ENCODE measurements at places on chromosomes 2 and 18. TPM values are rescaled to one million over a fixed set of nuclear protein-coding genes. Genes with fewer than 3 reads are reported as not detected.

HOXD12 gene
- not detected for total RNA-seq

STPG4 gene
- total RNA-seq = not detected

VAPA gene
- total RNA-seq = 186 TPM

HAAO gene
- total RNA-seq = 2.7 TPM

DNA sequence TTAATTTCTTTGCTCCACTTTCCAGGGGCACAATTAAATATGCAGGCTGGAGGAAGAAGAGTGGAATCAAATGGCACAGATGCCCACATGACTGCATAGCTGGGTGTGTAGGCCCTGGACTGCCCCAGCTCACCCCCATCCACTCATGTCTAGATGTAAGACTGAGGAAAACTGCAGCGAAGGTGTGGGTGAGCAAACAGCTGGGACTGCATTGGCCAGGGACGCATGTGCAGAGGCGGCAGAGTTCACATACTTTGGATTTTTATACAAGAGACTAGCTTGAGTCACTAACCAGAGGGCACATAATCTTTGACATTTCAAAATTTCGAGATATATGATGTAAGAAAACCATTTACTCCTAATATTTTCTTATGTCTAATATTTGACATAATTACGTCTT is 60.1 kb downstream of the SPIRE1 start:
- H3K27me3 ChIP-seq = no peaks in the 10 kb centered on the region
- H3K4me1 ChIP-seq = peaks cover 15% of the 10 kb centered on the region
- H3K36me3 ChIP-seq = no peaks in the 10 kb centered on the region
- H3K27ac ChIP-seq = peak overlapping the region; percentile 15
- peak; percentile 34 for DNase-seq

DNA sequence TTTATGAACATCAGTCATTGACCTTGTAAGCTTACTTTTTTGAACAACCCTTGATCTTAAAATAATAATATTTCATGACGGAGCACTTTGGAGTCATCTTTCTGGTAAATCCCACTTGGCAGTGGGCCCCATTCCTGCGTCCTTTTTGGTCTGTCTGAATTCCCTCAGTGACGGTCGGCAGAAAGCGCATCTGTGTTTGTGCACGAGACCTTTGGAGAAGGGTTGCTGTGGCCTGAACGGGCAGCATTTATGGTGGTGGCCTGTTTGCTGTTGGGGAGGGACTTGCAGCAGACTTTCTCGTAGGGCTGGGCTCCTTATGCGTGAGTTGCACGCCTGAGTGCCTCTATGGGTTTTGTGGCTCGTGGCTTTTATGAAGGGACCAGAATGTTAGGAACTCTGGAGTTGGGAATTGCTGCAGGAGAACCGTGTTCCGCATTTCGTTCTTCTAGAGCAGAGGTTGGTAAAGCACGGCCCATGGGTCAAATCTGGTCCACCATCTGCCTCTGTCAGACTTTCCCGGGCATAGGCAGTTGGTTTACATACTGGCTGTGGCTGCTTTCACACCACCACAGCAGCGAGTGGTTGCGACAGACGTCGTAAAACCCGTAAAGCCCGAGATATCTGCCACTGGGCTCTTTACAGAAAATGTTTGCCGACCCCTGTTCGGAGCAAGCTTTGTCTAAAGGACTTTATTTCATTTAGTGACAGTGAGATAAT is 30.8 kb downstream of the LPIN1 start:
- no peak overlapping the region for H3K4me3 ChIP-seq
- H3K36me3 ChIP-seq = peaks cover 70% of the 10 kb centered on the region
- peak; percentile 13 for DNase-seq
- peaks cover 17% of the 10 kb centered on the region for H3K4me1 ChIP-seq
- no peak overlapping the region for H3K27ac ChIP-seq
- H3K27me3 ChIP-seq = no peaks in the 10 kb centered on the region

DNA sequence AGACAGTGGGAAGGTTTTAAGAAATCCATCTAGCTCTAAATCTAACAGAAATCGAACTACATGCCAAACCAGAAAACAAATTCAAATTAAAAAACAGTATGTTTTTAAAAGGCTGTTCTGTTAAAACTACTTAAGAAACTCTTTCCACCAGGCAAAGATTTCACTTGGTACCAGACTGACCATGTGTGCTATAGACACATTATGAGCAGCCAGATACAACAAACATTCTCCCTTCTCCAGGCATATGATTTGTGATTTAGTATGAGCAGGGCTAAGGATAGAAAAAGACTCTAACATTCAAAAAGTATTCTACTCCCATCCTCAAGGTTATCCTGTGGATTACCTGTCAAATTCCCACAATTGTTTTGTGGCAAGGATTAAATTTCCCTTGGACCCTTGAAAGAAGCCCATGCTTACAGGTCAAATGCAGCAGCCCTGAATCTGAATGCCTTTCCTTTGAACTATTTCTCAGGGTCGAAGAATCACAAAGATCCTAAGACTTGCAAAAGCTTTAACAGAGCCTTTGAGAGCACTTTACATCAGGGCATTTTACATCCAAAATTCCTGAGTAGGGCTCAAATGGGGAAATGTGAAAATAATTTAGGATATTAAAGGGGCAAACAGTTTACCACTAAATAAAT is 42.5 kb upstream of the TTC32 start:
- H3K36me3 ChIP-seq = peaks cover 22% of the 10 kb centered on the region
- H3K27ac ChIP-seq = no peak overlapping the region
- peaks cover 6% of the 10 kb centered on the region for H3K4me1 ChIP-seq
- no peak overlapping the region for H3K4me3 ChIP-seq
- DNase-seq = no peak
- no peaks in the 10 kb centered on the region for H3K27me3 ChIP-seq

- DNase-seq = no peak
- H3K4me3 ChIP-seq = no peak overlapping the region
- no peaks in the 10 kb centered on the region for H3K36me3 ChIP-seq
- no peaks in the 10 kb centered on the region for H3K27me3 ChIP-seq
- no peak overlapping the region for H3K27ac ChIP-seq
These were observed 80.6 kb upstream of the DOCK10 start for GRCh38 chr2:225122583-225123486.

DNA sequence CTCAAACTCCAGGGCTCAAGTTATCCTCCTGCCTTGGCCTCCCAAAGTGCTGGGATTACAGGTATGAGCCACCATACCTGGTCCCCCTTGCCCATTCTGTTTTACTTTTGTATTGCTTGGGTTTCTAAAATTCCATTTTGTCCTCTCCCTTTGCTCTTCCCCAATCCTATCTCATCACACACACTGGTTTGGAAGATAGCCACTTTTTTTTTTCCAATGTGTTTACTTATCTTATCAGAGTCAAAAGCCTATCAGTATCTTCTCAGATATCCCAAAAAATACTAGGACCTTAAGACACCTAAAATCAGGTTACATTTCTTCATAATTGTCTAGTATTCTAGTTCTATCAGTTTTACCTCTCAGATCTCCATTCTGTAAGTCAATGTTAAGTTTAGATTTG is 56.1 kb downstream of the MSH2 start:
- no peak for DNase-seq
- H3K27me3 ChIP-seq = no peaks in the 10 kb centered on the region
- no peaks in the 10 kb centered on the region for H3K4me1 ChIP-seq
- no peak overlapping the region for H3K4me3 ChIP-seq
- H3K27ac ChIP-seq = no peak overlapping the region

GRCh38 chr2:125581557-125581956 is 1074.4 kb upstream of the GYPC start:
- no peaks in the 10 kb centered on the region for H3K4me1 ChIP-seq
- H3K27ac ChIP-seq = no peak overlapping the region
- no peaks in the 10 kb centered on the region for H3K36me3 ChIP-seq
- H3K27me3 ChIP-seq = no peaks in the 10 kb centered on the region
- H3K4me3 ChIP-seq = no peak overlapping the region

GRCh38 chr2:9310798-9311197 is 104.2 kb downstream of the ASAP2 start:
- H3K27me3 ChIP-seq = no peaks in the 10 kb centered on the region
- peaks cover 41% of the 10 kb centered on the region for H3K4me1 ChIP-seq

All from heart left ventricle (tissue), 16 donors.